ENCODE measurements at places on chromosomes 11 and 22. TPM values are rescaled to one million over a fixed set of nuclear protein-coding genes. Genes with fewer than 3 reads are reported as not detected.

Gene TEAD1
- total RNA-seq = 152 TPM

GRCh38 chr22:49046546-49047361 lies 780.9 kb downstream of the BRD1 start:
- no peak for DNase-seq

Gene ZC3H7B
- 85.0 TPM for total RNA-seq

DNA sequence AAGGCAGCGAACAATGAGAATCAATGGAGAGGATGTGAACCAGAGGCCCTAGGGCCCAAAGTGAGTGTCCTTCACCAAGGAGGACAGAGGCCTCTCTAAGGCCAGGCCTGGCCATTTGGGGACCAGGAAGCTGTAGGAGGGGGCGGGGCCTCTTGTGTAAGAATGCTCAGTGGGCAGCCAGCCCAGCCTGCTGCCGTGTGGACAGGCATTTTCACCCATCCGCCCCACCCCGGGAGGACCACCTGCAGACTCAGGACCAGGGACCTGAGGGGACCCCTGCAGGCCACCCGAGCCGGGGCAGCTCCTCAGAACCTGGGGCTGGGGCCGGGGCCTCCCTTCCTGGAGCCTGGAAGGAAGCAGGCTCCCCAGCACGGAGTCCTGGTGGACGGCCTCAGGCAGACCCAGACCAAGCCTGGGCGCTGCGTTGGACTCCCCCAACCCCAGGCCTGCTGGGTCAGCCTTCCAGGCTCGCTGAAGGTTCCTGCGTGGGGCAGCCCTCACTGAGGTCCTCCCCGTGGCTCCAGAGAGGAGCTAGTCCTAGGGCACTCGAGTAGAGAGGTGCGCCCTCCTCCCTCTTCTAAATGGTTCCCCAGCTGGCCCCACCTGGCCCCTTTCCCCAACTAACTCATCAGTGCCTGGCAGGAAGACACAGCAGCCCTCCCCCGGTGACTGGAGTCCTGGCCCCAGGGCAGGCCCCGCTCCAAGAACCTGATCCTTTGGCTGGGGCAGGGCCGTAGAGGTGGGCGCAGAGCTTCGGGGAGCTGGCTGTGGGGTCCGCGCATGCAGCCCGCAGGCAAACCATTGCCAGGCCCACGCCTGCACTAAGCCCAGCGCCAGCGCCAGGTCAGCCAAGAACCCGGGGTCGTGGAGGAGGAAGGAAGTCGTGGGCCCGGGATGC lies 1.5 kb upstream of the TRABD start:
- DNase-seq = no peak

- DNase-seq = no peak
Measured at GRCh38 chr11:63023222-63023814, 7.7 kb upstream of the SLC22A8 start.

Gene HTR3B
- not detected for total RNA-seq
